ENCODE measurements at places on chromosomes 5 and 9.

DNA sequence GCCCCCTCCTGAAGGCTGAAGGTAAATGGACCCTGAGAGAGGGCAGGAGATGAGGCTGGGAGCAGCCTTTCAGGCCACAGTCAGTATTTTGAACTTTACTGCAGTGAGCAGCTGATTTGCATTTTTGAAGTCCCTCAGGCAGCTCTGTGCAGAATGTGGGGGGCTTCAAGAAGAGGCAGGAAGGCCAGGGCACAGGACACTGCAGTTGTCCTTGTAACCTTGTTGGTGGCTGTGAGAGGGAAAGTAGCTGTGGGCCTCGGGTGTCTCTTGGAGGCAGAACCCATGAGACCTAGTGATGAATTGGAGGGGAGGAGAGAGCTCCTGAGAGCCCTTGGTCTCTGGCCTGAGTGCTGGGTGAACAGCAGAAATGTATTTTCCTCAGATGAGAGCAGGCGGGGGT, 2.6 kb downstream of the CCDC180 start:
- DNase-seq = no peak

- no peak for DNase-seq
These were observed 436.1 kb upstream of the ADAMTS16 start for GRCh38 chr5:4703931-4704458.

- DNase-seq = peak; percentile 41
These were observed 495 bp downstream of the OSTF1 start for GRCh38 chr9:75088646-75089372.

DNA sequence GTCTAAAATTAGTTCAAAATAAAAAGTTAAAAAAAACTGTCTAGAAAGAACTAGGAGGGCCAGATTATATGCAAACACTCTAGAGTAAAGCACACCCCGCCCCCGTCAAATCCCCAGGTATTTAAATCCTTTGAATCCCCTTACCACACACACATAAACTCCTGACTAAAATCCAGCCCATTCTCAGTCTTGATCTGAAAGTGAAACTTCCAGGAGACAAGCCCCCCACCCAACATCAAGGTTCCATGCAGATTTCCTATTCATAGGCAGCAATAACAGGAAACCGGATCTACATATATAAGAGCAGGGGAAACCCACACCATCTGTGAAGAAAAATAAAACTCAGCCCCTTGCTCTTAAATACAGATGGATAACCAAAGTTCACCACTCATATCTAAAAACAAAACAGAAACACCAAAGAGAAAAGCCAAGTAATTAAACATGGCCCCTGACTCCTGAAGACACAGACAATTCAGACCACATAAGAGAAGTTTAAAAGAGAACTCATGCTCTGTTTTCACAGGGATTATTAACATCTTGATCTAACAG, 42.3 kb downstream of the MARCHF3 start:
- peak; percentile 76 for DNase-seq

DNA sequence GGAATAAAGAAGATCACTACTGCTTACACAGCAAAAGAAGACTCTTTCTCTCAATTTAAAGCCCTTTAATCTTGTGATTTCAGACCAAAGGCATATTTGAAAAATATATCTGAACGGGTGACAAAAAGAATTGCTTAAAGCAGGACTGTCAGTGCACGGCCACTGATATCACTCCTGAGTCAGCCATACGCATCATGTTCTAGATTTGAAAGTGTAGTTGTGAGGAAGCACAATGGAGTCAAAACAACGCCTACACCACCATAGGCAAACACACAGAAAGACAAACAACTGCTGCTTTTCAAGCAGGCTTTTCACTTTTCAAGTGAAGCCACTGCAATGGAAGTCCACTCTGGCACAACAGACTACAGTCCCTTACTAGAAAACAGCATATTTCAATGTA, 141.7 kb downstream of the AUH start:
- DNase-seq = no peak

DNA sequence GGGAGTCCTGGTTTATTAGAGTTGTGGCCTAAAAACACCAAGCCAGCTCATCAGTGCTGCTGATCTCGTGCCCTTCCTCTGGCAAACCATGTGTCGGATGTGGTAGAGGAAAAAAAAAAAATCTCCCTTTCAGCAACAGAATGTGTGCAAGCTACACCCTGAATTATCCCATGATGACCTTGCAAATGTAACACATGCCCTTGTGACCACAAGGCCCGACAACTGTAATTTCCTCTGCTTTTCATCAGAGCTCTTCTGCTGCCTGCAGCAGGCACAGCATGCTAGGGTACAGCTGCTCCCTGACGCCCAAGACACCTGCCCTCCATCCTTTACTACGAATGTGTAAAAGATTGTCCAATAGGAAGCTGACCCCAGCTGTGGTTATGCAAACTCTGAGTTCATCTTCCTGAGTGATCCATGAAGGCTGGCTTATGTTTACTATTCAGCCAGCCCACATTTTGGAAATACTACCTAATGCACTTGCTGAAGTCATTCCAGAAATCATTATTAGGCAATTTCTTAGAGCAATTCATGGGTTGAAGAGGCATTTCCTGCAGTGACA, 14.6 kb upstream of the BNC2 start:
- peak; percentile 37 for DNase-seq

- DNase-seq = no peak
These were observed 307.9 kb downstream of the FBXL7 start for GRCh38 chr5:15807871-15808270.

DNA sequence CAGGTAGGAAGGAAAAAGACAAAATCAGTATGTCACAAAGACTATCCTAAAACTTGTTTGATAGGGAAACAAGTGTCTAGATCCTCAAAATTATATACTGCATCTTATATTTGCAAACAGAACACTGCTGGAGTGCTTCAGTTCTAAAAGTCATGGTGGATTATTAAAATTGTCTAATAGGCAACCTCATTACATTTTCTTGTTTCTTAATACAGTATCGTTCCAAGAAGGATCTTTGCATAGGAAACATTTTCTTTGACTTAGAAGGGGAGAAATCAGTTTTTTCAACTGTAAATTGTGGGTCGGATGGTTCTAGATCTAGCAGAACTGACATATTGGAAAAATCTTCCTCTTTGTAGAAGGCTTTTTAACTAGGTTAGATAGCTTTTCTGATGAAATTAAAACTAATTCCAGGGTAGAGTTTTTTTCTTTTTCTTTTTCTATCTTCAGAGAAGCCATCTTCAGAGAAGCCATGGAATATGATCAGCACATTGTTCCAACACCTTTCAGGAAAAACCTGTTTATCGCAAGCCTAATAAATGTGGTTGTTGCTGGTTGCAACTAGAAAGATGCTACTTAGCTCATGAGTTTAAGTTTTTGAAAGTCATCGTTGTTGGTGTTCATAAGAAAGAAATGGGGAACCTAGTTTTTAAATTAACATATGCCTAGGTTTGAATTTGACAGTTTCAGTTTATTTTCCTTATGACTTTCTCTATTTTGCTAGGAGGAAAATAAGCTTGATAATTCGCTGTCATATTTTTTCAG, 7.4 kb downstream of the CPEB4 start:
- no peak for DNase-seq

DNA sequence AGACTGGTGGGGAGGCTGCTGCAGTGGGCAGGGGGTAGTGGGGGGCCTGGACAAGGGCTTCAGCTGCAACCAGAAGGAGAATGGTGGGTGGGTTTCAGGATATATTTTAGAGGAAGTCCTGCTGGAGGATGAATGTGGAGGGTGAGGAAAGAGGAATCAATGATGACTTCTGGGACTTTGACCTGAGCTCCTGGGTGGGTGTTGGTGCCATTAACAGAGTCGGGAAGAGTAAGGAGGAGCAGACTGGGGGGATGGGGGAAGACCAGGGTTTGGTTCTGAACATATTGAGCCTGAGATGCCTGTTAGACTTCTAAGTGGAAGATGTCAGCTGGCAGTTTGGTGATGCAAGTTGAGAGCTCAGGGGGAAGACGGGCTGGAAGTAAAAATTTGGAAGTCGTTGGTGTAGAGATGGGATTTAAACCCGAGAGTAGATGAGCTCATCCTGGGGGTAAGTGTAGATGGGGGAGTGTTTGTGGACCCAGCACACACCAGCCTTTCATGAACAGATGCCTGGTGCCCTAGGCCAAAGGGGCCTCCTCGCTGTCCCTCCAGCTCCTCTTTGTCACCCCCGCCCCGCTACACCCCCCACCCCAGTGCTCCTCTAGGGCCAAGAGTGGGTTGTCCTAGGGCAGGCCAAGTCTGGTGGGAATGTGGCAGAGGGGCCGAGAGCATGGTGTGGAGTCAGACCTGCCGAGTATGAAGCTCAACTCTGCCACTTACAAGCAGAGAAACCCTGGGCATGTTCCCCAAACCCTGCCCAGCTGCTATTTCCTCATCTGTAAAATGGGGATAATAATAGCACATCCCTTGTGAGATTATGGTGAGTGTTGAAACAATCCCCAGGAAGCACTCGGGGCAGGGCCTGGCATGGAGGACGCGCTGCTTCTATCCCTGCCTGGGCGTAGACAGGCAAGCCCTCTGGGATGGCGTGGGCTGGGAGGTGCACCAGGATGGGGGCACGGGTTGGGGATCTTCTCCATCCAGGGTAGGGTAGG, 4.0 kb downstream of the DNM1 start:
- DNase-seq = no peak

GRCh38 chr9:92501671-92502393, 19.5 kb upstream of the ASPN start:
- peak; percentile 43 for DNase-seq

GRCh38 chr9:81833563-81834345, 94.5 kb upstream of the SPATA31D4 start:
- DNase-seq = no peak

- no peak for DNase-seq
These were observed 509.9 kb downstream of the ZNF608 start for GRCh38 chr5:124236361-124237205.
